ENCODE measurements at places on chromosomes 12 and 14.
A peak's percentile ranks its signal among the peaks of the same experiment; 100 is the strongest.

DNA sequence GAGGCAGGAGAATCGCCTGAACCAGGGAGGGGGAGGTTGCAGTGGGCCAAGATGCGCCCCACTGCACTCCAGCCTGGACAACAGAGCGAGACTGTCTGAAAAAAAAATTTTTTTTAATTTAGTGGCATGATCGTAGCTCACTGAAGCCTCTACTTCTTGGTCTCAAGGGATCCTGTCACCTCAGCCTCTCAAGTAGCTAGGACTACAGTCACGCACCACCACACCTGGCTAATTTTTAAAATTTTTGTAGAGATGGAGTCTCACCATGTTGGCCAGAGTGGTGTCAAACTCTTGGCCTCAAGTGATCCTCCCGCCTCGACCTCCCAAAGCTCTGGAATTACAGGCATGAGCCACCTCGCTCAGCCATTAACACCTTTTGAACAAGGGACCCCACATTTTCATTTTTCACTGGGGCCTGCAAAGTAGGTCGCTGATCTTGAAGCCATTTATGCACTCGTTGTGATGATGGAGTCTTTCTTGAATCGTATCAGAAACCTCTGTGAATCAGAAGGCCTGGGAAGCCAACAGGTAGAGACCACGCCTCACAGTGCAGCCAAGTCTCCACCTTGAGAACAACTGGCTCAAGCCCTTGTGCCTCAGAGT, 5.9 kb downstream of the HCAR1 start:
- no peak for DNase-seq

GRCh38 chr12:19916974-19917373, 451.4 kb upstream of the PDE3A start:
- DNase-seq: no peak

DNA sequence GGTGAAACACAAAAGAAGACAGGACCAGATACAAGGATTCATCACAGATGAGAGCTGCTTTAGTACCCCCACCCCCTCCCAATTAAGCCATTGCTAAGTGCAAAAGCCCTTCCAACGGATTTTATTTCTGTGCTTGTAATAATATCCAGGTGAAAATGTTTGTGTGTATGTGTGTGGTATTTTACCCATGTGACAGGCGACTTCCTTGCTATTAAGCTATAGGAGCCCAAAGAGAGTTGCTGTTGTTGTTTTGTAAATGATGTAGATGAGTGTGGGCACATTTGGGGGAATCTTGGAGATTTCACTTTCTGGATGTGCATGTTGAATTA, 3.2 kb upstream of the HOXC4 start:
- DNase-seq: no peak

DNA sequence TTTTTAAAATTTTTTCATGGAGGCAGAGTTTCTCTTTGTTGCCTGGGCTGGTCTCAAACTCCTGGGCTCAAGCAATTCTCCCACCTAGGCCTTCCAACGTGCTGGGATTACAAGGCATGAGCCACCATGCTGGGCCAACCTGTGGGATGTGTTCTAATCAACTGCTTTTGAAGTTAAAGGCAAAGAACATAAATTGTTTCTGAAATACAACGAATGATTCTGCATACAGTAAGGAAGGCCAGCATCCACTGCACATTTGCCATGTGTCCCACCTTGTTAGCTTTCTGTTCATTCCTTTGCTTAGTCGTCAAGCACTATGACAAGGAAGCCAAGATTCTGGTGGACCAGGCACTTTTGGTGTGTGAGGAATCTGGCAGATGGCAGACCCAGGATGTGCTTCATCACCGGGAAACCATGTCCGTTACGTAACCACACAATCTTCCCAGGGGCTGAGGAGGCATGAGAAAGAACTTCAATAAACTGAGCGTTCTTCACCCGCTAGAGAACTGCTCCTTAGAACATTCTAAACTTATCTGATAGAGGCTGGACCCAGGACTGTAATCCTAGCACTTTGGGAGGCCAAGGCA, 24.5 kb downstream of the MOK start:
- DNase-seq: no peak

DNA sequence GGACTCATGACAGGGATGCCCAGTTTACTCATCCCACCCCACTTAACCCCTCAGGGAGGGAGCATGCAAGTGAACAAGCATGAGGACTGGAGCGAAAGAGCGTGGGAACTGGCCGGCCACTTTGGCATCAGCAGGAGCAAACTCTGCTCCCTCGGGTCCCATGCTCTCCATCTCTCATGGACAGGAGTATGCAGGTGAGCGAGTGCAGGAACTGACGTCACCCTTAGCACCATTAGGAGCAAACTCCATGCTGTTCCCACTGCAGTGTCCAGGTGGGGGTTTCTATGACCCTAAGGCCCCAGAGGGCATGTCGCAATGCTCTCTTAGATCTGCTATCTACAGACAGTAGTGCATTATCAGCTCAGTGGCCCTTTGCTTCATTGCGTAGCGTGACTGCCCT, 821.8 kb upstream of the LRFN5 start:
- no peak for DNase-seq

- no peak for DNase-seq
Observed at GRCh38 chr12:78835493-78835892, 29.1 kb upstream of the SYT1 start.

DNA sequence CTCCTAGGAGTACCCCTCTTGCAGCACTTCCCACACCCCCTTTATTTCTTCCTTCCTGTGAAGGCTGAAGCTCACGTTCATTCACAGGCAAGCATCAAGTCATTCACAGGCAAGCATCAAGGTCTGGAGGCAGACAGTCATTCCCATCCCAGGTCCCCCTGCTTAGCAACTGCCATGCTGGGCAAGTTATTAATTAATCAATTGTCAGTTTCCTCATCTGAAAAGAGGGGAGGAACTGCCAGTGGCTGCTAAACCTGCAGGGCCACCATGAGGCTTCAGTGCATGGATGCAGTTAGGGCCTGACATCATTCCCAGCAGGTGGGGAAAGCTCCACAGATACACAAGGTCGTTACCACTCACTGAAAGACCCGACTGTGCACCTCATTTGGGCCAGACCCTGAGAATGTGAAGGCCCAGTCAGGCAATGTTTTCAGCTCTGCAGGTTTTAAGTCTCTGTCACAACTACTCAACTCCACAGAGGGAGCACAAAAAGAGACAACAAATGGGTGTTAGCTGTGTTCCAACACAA, 85.0 kb upstream of the GPR68 start:
- DNase-seq: no peak

- no peak for DNase-seq
Observed at GRCh38 chr14:44995196-44995595, 33.2 kb downstream of the TOGARAM1 start.

GRCh38 chr14:61380984-61381383, 59.6 kb downstream of the PRKCH start:
- DNase-seq: no peak

DNA sequence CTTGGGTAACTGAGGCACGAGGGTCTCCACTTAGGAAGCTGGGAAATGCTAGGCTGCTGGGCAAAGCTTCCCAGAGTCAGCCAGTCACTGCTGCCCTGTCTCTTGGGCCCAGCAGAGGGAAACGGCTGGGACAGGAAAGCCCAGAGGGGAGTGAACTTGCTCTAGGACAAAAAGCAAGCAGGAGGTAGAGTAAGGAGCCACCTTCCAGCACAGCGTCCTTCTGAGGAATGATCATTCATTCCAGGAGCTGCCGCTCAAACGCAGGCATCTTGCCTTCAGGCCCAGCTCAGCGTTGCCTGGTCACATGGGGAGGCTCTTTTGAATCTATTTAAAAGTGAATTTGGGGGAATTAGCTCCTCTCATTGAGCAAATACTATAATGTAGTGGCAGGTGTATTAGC, 118.6 kb downstream of the CRACR2A start:
- DNase-seq: no peak

DNA sequence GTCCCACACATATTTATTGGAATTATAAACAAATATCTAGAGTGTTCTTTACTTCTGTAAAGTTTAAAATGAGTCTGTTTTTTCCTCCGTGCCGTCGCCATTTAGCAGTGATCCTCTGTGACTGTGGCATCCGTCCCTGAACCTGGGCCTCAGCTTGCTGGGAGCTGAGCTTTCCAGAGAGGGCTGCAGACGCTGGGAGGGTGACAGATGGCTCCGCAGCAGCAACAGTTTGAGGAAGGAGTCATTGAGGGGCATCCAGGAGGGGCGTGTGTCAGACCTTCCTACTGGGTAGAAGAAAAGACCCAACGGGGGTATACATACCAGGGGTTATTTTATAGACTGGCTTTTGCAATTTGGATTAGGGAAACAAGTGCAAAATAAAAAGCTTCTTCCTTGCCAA, 47.9 kb downstream of the NEUROD4 start:
- DNase-seq: no peak

DNA sequence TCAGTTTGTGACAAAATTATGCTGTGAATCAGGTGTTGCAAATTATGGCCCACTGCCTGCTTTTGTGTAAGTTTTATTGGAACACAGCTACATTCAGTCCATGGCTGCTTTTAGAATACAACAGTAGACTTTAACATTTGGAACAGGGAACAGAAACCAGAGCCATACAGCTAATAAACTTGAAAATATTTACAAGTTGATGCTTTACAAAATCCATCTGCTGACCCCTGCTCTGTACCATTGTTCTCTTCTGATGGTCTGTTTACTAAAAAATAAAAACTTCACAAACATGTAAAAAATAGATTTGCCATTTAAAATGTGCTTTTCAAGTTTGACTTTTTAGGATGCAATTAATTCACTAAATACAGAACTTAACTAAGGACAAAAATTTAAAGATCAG, 20.8 kb downstream of the PSMA3 start:
- DNase-seq: no peak

- no peak for DNase-seq
Observed at GRCh38 chr14:26870722-26871617, 273.1 kb upstream of the NOVA1 start.

GRCh38 chr14:92615451-92615850, 101.9 kb downstream of the RIN3 start:
- no peak for DNase-seq

DNA sequence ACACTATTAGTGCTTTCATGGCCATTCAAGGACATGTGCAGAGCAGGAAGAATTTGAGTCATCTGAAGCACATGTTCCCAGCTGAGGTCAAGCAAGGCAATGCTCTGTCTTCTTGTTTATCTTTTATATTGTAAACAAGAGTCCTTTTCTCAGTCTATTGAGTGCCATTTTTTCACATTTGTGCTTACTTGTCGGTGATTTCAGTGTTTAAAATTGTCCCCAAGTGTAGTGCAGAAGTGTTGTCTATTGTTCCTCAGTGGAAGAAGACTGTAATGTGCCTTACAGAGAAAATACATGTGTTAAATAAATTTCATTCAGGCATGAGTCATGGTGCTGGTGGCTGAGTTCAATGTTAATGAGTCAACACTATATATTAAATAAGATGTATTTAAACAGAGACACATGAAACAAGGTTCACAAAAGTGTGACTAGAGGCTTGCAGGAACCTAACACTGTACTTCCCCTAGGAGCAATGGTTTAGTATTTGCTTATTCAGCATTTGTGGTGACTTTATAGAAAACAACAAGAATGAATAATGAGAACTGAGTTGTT, 391.1 kb downstream of the LRIG3 start:
- no peak for DNase-seq

- no peak for DNase-seq
Observed at GRCh38 chr12:34604227-34604626, 581.9 kb downstream of the ALG10 start.

- no peak for DNase-seq
Observed at GRCh38 chr12:119868992-119869391, 8.1 kb downstream of the CIT start.

DNA sequence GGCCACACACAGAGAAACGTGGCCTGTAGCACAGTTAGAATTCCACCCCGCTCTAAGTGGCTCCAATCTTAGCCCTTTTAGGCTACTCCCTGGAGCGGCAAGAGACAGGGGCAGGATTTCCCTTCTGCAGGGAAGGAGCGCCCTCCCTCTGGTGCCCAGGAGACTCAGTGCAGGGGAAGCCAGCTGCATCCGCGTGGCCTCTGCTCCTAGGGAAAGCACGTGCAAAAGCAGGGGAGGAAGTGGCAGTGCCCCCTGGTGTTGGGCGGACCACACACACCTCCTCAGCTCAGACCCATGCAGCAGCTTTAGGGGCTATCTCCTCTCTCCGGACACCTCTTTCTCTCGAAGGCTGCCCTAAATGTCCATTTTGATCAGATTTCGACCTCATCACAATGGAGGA, 50.0 kb downstream of the SPRING1 start:
- DNase-seq: peak; percentile 58

DNA sequence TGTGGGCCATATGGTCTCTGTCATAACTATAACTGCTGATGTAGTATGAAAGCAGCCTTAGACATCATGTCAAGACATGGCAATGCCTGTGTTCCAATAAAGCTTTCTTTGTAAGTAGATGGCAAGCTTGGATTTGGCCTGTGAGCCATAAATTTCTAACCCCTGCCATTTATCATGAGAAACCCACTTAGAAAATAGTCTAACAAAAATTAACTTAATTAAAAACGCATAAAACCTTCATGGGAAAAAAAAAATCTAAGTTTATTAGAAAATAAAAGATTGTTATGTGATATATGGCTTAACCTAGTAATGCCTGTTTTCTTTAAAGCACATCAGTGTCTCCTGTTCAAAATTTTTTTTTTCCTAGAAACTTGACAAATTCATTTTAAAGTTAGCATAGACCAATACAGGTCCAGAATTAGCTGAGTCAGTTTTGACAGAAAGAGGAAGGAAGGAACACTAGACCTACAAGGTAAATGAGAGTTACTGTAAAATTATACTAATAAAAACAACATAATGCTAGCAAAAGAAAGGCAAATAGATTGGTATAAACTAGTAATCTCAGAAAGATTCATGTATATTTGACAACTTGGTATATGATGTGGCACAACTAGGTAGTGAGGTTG, 68.2 kb downstream of the USP15 start:
- no peak for DNase-seq

GRCh38 chr12:22248571-22249115, 85.9 kb downstream of the ST8SIA1 start:
- no peak for DNase-seq

- peak; percentile 30 for DNase-seq
Observed at GRCh38 chr12:11085419-11085818, 6.7 kb downstream of the TAS2R43 start.

DNA sequence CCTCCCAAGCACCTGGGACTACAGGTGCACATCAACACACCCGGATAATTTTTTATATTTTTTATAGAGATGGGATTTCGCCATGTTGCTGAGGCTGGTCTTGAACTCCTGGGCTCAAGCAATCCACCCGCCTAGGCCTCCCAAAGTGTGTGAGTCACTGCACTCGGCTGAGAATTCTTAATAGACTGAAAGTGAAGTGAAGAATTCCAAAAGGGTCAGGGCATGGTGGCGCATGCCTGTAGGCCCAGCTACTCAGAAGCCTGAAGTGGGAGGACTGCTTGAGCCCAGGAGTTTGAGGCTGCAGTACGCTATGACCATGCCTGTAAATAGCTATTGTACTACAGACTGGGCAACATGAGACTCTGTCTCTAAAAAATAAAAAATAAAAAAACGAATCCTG, 43.7 kb downstream of the TCHP start:
- DNase-seq: no peak
